Lung microvascular endothelial cell (primary cell): ENCODE measurements at places on chromosomes 6 and 20. TPM values are rescaled to one million over a fixed set of nuclear protein-coding genes. Genes with fewer than 3 reads are reported as not detected.

FAM217A gene
- total RNA-seq = not detected in 2 replicates

TNFRSF6B gene
- 3.2 and 12.6 TPM in 2 replicates for total RNA-seq

GABBR1 gene
- total RNA-seq = 1.7 and 4.0 TPM in 2 replicates

TGM3 gene
- total RNA-seq = not detected in 2 replicates

VSX1 gene
- not detected in 2 replicates for total RNA-seq

PGK2 gene
- not detected in 2 replicates for total RNA-seq

PRDM13 gene
- total RNA-seq = not detected in 2 replicates

GPANK1 gene
- 8.5 and 12.1 TPM in 2 replicates for total RNA-seq

PHACTR3 gene
- 1.6 and 3.1 TPM in 2 replicates for total RNA-seq

GCM1 gene
- total RNA-seq = under 0.01 TPM in 1 of 2 replicates, not detected in the other

LTB gene
- 6.7 and 9.2 TPM in 2 replicates for total RNA-seq

POM121L2 gene
- total RNA-seq = not detected in 2 replicates

FOXS1 gene
- total RNA-seq = 0.20 and 0.22 TPM in 2 replicates

RSPO3 gene
- total RNA-seq = not detected in 2 replicates

SRF gene
- 8.3 and 12.7 TPM in 2 replicates for total RNA-seq

CLDN20 gene
- total RNA-seq = not detected in 2 replicates

ADGRF5 gene
- 57.3 and 83.7 TPM in 2 replicates for total RNA-seq

TM9SF4 gene
- total RNA-seq = 16.3 and 25.2 TPM in 2 replicates

IFT52 gene
- 26.8 and 27.7 TPM in 2 replicates for total RNA-seq

GRCh38 chr6:111591901-111592461, 13.7 kb downstream of the TRAF3IP2 start:
- no peak for DNase-seq

GRCh38 chr6:161108916-161109315, 117.3 kb downstream of the MAP3K4 start:
- DNase-seq = no peak

- DNase-seq = no peak
Measured at GRCh38 chr6:165557674-165558073, 105.4 kb downstream of the PDE10A start.

GRCh38 chr6:149368065-149368464, 32.0 kb upstream of the SUMO4 start:
- no peak for DNase-seq

- DNase-seq = no peak
Measured at GRCh38 chr20:61702246-61702645, 363.4 kb downstream of the TAF4 start.

GRCh38 chr6:105593805-105594671, 191.2 kb upstream of the PREP start:
- DNase-seq = no peak

- no peak for DNase-seq
Measured at GRCh38 chr6:287489-287860, 4.8 kb upstream of the DUSP22 start.

DNA sequence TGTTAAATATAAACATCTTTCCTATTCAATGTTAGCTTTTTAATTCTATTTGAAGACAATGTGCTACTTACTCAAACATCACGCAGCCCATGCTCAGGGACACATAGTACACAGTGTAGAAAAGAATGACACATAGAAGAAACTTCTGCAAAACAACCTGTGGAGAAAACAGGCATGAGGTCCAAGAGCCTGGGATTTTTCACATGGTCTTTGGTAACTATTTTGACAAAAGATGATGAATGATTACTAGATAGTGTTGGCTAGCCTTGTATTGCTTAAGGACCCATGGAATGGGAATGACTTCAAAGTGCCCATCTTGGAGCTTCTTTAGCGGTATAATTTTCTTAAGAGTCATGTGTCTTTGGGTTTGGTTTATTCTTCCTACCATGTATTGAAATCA, 15.4 kb downstream of the TMEM244 start:
- DNase-seq = no peak

- DNase-seq = peak; percentile 59
Measured at GRCh38 chr20:48945840-48946514, 24.5 kb downstream of the ARFGEF2 start.

DNA sequence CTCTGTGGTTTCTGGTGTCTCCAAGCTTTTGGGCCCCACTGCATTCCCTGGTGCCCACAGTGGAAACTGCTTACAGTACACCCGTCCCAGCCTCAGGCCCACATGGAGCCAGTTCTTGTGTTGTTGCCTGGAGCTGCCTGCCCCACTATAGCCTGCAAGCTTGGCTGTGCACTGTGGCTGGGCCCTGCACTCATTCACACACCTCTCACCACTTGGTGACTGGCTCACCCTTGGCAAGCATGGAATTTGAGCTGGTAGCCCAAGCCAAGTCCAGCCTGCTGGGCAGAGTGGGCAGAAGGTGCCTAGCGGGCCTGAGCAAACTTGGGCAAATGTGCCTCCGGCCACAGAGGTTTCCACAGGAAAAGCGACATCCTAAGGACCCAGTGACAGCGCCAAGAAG, 472.3 kb downstream of the MMUT start:
- DNase-seq = no peak

- DNase-seq = peak; percentile 26
Measured at GRCh38 chr6:97947841-97948240, 664.8 kb upstream of the MMS22L start.

DNA sequence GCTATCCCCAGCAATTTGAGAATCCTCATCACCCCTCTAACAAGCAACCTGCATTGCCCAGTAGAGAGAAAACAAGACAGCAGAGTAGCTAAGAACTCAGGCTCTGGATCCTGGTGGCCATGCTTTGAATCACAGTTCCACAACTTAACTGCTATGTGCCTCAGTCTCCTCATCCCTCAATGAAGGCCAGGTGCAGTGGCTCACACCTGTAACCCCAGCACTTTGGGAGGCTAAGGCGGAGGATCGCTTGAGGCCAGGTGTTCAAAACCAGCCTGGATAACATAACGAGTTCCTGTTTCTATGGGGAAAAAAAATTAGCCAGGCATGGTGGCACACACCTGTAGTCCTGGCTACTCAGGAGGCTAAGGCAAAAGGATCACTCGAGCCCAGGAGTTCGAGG, 23.7 kb downstream of the BACH2 start:
- no peak for DNase-seq

DNA sequence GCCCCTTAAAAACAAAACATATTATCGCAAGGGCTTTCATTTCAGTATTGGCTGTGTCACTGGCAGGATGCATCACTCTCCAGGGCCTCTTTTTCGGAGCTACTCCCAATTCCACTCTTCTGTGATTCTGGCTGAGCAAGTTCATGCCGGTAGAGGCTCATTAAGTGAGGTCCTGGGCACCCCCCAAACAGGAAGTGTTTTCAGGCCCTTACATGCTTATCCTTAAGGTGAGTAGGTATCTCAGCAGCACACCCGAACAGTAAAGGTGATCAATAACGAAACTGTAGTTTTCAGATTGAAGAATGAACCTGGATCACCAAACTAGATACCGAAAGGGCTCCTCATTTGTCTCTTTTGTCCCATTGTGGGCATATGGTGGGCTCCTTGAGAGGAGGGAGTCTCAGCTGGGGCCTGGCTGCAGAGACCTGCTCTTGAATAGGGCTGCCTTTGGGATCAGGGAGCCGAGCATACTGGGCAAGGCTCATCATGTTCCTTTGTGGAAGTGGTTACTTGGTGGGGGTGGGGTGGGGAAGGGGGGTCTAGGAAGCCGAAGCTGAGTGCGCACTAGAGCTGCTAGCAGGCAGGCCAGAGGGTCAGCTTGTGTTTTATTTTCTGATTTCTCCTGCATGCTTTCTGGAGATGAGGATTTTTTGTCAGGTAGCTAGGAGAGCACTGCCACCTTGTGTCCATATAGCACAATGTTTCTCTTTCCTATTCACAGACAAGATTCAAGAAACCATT, 65.2 kb downstream of the CDS2 start:
- DNase-seq = peak; percentile 86

DNA sequence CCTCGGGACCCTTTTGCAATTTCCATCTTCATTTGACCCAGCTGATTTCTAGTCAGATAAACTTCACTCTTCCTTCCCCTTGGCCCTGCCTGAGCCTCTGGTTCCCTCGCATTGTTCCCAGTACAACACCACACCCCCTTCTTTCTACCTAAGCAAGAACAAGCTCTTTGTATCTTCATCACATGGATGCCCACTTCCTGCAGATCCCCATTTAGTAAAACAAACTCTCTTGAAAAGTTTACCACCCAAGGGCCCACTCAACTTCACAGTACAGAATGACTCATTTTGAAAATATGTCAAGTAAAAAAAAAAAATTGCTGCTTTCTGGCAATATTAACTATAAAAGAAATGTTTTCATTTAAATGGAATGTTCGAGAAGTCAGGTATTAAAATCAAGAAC, 5.2 kb downstream of the FAXC start:
- DNase-seq = peak; percentile 19

DNA sequence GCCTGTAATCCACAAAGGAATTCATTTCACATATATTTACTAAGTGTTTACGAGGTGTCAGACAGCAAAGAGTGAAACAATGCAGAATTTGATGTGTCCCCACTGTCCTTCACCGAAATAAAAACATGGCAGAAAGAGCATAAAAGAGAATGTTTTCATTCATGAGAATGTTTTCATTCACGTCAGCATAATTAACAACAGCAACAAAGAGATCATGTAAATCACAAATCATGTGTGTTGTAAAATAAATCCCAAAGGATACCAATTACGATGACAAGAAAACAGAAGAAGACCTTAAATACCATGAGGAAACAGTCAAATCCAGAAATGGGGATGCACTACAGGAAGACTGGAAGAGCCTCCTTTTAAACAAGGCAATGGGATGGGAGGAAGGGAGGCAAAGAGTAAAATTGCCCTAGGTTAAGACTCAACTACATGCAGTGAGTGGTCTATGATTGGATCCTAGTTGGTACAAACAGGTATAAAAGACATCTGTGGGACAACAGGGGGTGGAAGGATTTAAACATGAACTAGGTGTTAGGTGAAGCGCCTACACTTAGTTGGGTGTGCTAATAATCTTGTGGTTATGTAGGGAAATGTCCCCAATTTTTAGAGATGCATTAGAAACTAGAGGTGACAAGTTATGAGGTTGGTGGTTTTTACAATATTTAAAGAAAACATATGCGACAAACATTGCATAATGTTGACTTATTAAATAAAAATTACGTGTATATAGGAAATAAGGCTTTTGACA, 1.5 kb downstream of the ZSCAN31 start:
- DNase-seq = no peak

- no peak for DNase-seq
Measured at GRCh38 chr6:56992703-56993102, 37.8 kb downstream of the BEND6 start.

- DNase-seq = no peak
Measured at GRCh38 chr6:128754658-128755256, 128.2 kb upstream of the LAMA2 start.

GRCh38 chr6:11724286-11724685, 54.3 kb downstream of the ADTRP start:
- no peak for DNase-seq

- DNase-seq = no peak
Measured at GRCh38 chr6:45667766-45668165, 290.0 kb upstream of the SUPT3H start.

DNA sequence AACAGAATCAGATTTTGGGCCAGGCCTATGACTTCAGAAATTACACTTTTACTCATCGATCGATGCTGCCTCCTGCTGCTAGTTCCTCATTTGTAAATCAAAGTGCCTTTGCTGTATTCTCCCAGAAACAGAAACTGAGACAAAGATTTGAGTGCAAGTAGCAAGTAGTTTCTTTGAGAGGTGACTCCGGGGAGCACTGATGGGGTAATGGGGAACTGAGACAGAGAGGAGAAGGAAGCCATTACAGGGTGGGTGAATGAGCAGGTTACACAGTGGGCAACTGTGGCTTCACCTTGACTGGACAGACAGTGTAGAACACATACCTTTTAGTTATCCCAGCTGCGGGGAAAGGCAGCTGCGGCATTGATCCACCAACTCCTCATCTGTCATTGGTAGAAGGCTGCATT, 9.7 kb upstream of the CD40 start:
- DNase-seq = no peak

- DNase-seq = no peak
Measured at GRCh38 chr6:36848658-36849441, 9.6 kb upstream of the CPNE5 start.

DNA sequence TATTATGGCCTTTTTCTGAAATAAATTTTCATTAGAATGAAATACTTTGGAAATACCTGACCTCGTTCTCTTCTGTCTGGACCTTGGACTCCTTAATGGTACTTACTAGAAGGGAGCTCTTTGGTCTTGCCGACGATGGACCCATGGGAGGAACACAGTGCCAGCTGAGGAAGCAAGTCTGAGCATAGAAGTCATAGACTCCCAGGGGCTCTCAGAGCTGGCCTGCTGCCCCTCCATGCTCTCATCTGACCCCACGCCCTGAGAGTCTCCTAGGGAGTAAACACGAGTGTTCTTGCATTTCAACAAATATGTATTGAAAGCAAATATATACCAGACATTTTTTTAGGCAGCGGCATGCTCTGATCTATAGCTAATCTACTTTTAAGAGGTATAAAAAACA, 87.8 kb downstream of the PLEKHG1 start:
- no peak for DNase-seq

GRCh38 chr6:39696986-39697788, 28.0 kb downstream of the KIF6 start:
- DNase-seq = no peak

- DNase-seq = no peak
Measured at GRCh38 chr20:56570832-56571231, 37.8 kb downstream of the FAM209B start.

GRCh38 chr6:137745321-137745720, 121.7 kb upstream of the TNFAIP3 start:
- DNase-seq = no peak

- DNase-seq = no peak
Measured at GRCh38 chr6:110720066-110720465, 95.2 kb downstream of the CDK19 start.

- no peak for DNase-seq
Measured at GRCh38 chr20:51536116-51537069, 6.1 kb downstream of the NFATC2 start.

- no peak for DNase-seq
Measured at GRCh38 chr20:21228511-21228910, 74.6 kb upstream of the XRN2 start.

DNA sequence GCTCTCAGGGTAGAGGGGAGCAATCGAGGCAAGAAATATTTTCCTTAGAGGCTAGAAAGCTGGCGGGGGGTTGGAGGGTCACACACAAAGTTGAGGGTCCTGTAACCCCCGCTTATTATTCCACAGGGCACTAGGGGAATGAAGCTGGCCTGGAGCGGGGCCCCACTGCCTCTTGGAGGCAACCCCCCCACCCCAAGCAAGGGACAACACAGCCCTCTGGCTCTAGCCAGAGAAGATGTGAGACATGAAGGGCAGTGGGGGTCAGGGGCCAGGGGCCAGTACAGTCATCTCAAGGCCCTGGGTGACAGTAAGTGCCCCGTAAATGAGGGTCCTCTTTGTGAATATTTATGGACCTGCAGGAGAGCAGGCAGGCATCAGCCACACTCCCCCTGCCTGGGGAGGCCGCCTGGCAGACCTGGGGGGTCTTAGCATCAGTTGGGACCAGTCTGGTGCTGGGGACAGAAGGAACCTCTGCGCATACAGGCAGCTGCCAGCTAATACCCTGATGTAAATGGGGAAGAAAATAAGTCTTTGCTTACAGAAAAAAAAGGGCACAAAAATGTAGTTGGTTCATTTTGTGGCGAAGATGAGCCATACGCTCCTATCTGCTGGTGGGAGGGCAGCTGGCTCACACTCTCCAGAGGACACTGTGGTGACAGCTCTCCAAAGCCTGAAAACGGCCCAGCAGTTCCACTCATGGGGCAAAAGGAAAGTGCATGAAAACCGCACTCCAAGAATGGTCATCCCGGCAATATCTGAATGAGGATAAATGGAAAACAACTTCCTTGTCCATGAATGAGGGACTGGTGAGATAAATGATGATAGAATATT, 21.9 kb downstream of the SPATA2 start:
- no peak for DNase-seq

- no peak for DNase-seq
Measured at GRCh38 chr20:34642009-34642408, 34.9 kb downstream of the PIGU start.

GRCh38 chr6:167682125-167682524, 144.6 kb upstream of the AFDN start:
- no peak for DNase-seq
